ENCODE measurements at places on chromosomes 6 and 20. TPM values are rescaled to one million over a fixed set of nuclear protein-coding genes. Genes with fewer than 3 reads are reported as not detected.

DNA sequence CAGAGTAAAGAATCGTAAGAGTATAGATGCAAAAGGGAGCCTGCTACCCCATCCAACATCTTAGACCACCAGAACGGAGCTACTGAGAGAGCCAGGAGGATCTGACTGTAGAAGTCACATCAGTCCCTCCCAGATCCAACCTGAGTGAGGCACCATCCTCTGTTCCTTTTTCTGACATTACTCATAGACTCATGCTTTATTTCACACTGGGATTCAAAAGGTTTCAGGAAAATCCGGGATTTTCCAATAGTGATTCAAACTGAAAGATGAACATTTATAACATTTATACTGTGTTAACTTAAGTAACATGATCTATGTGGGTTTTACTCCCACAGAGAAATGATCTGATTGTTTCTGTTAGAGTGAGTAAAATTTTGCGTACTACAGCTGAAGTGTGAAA is 868.6 kb upstream of the GJE1 start:
- peak; percentile 72 for DNase-seq

Gene BIRC7
- total RNA-seq: not detected

DNA sequence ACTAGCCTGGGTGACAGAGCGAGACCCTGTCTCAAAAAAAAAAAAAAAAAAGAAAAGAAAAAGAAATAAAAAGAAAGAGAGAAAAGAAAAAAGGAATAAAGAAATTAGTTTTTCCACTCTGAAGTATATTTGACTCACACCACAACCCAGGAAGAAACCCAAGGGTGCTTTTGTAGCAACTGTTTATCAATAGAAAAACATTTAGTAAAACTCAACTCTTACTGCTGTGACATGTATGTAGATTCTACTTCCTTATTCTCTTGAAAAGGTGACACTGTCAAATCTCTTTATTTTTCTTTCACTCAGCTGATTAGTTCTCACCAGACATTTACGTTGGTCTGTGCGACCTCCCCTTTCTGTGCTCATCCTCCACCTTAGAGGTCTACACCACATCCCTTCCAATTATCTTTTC is 99.9 kb upstream of the SHLD1 start:
- no peak for DNase-seq

DNA sequence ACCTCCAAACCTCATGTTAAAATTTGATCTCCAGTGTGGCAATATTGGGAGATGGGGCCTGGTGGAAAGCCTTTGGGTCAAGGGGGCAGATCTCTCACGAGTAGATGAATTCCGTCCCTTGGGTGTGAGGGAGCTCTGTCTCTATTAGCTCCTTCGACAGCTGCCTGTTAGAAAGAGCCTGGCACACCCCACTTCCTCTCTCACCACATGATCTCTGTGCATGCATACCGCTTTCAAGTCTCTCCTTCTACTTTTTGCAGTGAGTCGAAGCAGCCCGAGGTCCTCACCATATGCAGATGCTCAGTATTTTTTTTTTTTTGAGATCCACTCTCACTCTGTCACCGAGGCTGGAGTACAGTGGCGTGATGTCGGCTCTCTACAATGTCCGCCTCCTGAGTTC is 176.9 kb downstream of the SYNDIG1 start:
- no peak for DNase-seq

GRCh38 chr20:47795214-47795907 is 10.1 kb upstream of the SULF2 start:
- DNase-seq: no peak

GRCh38 chr6:33740794-33741193 is 5.9 kb downstream of the IP6K3 start:
- DNase-seq: no peak

DNA sequence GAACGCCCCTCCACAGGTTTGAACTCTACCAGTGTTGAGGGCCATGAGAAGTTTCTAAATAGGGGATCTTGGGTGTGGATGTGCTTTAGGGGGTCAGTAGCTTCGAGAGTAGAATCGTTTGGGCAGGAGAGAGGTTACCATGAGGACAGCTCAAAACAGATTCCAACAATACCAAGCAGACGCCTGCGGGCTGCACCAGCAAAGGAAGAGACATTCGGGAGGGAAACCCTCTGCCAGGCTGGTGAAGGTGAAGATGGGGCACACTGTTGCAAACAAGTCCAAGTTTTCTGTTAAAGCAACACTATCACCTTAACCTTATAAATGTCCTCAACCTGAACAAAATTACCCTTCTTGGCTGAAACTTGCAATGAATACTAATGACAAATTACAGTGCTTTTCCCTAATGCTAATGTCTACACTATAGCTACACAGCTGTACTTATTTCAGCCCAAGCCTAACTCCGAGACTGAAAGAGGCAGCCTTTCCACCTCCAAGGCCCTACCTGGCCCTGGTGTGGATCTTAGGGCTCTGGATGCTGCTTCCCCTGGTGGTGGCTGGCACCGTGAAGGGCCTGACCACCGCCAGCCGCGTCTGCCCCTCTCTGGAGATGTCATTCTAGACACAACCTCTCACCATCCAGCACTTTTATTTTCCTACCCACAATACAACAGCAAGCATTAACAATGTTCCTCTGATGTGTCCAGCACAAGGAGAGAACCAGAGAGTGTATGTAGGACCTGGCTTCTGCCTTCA is 80.1 kb downstream of the DLL1 start:
- DNase-seq: no peak

GRCh38 chr20:7981374-7981773 is 38.2 kb downstream of the TMX4 start:
- no peak for DNase-seq

DNA sequence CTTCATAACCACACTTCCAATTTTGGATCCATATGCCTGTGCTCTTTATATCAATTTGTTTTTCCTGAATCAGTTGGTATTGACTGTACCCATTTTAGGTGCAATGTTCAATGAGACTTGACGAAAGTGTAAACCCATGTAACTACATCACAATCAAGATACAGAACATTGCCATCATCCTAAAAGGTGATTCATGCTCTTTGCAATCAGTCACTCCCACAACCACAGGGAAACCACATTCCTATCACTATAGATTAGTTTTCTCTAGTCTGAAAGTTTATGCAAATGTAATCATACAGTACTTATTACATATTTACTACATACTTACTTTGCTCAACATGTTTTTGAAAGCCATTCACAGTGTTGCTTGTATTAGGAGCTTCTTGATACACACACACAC is 167.4 kb downstream of the ADGRG6 start:
- no peak for DNase-seq

Gene RRBP1
- 59.9 TPM for total RNA-seq

- DNase-seq: peak; percentile 37
These were observed 42.6 kb downstream of the UQCC2 start for GRCh38 chr6:33668914-33669313.

Data from NCI-H460 (cell line).